CD8-positive, alpha-beta memory T cell (primary cell): ENCODE measurements at places on chromosomes 5 and 9.

GRCh38 chr5:157290981-157291711, 25.2 kb downstream of the CYFIP2 start:
- DNase-seq, result no peak

DNA sequence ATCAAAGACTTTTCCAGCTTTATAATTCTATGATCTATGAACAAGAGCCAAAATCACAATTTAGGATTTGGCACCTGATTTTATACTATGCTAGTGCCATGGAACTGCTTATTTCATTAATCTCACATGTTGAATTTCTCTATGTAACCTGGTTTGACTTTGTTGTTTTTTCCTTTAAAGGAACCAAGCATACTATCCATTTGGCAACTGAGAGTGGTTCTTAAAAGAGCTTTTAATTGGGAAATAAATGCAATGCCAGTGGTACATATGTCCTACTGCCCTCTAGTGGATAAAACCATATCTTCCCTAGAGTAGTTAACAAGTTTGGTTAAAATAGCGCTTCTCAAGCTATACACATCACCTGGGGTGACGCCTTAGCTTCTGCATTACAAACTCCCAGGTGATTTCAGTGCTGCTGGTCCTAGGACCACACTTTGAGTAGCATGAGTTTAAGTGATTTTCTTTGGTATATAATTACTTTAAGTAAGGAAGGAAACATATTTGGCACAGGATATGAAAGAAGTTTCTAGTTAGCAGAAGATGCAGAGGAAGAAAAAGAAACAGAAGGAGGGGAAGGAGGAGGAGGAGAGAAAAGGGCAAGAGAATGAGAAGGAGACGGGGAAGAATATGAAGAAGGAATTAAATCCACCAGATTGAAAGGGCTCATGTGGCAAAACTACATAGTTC, 56.8 kb downstream of the FGF10 start:
- DNase-seq, result no peak

DNA sequence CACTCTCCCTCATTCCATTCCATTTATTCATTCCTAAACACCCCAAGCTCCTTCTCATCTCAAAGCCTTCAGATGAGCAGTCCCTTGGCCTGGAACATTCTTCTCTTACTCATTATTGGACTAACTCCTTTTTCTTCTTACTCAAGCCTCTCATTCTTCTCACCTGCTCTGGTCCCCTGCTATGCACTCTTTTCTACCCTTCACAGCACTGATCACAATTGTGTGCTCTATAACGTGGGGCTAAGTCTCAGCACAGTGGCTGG, 212.4 kb downstream of the MAPKAP1 start:
- no peak for DNase-seq

GRCh38 chr9:130432362-130432761, 12.4 kb upstream of the ASS1 start:
- DNase-seq, result no peak

DNA sequence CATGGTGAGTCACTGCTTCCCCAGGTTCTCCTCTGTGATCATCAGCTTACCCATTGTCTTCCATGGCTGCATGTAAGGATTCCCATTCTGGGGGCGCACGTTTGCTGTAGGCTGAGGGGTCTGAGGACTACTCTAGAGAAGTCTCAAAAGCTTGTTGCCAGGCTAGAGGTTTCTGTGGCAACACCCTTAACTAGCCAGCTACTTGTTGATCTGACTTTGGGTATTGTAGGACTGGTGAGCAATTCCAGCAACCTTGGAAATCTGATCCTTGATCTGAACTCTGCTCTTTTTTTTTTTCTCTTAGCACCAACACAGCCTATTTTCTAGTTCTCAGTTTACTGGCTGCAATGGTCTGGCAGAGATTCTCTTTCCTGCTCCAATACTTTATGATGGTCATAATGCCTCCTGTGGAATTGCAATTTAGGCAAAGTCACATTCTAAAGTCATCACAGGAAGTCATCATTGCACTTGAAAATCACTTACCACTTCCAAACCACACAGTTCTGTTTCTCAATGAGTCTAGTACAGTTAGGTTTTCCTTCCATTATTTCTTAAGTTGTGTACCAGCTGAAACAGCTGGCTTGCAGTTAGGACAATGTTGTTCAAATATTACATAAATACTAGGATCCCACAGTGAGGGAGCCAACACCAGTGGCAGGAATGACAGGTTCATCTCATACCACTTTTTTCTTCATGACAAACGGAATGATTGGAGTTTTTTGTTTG, 110.3 kb downstream of the SLC12A2 start:
- no peak for DNase-seq

DNA sequence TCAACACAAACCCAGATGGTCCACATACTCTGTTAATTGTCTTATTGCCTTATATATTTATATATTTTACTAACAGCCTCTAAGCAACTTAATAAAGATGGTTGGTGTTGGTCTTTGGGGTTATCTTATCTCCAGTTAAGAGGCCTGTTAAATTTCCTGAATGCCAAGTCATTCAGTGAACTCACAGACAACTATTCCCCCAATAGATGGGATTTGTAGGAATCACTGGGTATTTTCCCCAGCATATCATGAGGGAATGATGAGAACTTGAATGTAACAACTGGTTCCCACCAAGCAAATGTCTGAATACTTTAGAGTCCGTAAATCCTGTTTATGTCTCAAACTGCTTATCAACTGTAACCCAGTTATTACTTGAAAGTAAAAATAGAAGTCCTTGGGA, 42.7 kb upstream of the RETREG1 start:
- no peak for DNase-seq

DNA sequence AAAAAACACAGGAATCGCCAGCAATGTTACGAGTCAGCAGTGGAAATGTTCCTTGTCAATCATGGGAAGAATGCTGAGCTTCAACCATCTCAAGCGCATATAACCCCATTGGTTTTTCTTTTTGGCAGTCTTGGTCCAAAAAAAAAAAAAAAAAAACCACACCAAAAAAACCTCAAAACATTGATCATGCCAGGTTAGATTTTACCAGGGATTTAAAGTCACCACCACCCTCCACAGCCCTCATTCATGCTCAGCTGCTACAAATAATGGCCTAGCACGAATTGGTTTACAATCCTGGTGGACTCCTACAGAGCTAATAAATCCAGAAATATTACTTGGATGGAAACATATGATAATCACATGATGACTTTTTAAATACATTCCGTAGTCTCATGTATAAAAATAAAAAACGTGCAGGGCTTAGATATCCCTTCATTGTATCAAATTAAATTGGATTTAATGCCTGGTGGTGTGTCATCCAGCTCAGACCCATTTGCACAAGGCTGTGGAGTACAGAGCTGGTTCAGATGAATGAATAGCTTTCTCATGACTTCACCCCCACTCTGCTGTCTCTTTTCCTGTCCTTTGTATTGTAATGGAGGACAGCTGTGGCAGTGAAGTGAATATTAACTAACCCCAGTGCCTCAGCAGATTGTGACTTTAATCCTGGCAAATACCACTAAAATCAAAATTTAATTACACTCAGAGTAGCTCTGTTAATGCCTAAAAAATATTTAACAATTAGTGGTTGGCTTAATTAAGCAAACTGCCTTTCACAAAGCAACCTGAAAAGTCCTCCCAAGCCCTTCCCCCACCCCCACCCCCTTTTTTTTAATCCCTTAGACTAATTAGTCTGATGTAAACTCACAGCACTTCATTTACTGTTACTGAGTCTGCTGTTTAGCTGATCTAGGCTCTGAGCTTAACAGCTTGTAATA, 626.5 kb upstream of the ZNF608 start:
- no peak for DNase-seq

GRCh38 chr5:137403869-137404268, 95.3 kb downstream of the SPOCK1 start:
- DNase-seq, result no peak

DNA sequence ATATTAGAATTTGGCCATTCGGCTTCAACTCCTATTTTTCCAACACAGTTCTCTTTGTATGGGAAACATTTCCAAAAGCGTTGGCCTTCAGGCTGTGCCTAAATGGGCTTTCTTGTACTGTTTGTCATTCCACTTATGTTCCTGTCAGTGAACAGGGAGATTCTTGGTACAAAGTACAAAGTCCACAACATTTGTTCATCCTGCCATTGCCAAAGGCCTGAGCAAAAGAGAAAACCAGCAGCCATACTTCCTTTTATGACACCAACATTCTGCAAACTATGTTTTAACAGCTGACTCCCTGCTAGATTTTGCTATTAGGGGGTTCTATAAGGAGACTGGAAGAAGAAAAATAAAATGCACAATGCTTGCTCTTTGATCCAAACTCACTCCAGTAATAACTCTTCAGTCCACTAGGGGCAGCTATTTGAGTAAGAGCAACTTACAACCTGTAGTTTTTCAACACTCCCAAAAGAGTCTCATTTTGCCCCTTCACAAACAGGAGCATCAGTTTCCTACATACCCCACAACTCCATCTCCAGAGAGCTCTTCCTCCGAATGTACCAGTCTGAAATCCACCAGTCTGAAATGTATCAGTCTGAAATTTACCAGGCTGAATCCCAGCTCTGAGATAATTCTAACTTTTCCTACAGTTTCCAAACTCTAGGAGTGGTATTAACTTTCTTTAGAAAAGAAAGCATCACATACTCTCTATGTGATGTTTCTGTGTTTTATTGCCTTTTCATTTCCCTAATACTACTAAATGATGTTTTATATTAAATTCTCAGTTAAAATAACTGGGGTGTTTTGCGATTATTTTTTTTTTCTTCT, 693.8 kb downstream of the DNAH5 start:
- DNase-seq, result no peak

DNA sequence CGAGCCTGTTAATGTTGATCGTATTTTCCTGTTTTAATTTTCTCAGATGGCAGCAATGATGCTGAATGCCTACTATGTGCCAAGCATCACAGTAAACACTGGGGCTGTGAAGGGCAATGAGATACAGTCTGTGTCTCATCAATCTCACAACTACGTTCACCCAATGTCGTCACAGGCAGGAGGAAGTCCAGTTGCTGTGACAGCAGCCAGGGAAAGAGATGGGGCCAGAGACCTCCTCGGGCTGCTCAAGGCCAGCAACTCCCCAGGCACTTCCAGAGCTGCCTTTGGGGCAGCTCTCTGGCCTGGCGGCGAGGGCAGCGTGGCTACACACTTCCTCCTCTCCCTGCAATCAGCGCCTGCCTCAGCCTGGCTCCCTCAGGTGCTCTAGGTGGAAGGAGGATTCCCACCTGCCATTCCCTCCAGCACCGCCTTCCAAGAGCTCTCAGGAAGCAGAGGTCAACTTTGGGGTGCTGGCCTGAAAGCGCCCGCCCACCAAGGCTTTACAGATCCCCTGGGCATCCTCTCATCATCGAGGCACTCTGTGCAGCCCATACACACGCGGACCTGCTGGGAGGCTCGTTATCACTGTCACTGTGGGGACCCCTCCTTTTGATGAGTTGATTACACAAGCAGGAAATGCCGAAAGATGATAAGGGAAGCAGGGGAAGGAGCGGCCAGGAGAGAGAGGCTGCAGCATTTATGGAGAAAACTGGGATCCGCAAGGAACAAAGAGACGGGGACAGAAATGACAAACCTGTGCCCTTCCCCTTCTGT, 159.2 kb downstream of the ZDHHC21 start:
- no peak for DNase-seq

DNA sequence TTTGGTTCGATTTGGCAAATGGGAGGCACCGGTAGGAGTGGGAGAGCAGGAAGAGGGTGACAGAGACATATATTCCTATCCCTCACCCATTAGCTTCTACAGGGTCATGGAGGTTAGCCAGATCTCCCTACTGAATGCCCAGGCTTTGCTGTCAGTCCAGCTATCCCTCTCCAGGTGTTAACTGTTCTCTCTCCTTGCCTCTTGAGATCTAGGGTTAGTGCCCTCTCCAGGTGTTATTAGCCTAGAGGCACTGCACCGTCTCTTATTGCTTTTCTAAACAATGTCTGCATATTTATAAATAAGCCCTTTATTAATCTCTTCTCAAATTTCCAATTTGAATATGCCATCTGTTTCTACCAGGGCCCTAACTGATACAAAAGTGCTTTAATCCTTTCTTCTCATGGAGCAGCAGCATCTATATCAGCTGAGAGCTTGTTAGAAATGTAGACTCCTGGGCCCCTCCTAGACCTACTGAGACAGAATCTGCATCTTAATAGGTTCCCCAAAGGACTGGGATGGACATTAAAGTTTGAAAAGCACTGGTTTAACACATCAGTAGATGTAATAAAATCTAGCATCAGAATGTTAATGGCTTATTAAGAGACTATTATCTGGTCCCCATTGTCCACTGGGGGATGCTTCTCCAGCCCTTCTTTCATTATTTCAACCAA, 322.5 kb upstream of the SLC24A2 start:
- no peak for DNase-seq

DNA sequence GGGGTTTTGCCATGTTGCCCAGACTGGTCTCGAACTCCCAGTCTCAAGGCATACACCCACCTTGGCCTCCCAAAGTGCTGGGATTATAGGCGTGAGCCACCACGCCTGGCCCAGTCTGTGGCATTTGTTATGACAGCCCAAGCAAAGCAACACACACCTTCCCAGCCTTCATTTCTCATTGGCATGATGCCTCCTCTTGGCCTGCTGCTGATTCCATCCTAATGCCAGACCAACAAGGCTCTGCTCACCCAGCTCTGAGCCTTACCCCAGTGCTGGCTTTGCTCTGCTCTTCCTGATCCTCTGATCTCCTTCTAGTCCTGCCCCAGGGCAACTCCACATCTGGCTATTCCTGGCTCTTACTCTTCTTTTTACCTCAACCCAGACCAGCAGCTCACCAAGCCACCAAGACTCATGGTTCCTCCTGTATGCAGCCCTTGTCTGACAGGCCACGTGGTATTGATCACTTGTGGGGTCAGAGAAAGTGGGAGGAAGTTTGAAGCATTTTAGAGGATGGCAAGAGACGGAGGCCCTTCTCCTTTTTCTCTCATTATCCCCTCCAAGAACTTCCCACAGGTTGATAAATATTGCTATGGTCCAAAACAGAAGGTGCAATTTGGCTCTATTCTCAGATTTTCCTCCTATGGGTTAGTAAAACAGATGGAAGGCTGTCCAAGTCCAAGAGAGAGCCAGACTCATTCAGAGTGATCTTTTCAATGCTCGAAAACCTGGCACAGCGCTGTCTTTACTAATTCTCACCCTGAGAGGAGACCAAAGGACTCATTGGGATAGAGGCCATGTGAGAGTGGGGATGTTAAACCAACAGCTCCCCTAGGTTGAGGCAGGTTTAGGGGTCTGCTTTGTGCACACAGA, 958 bp downstream of the CD180 start:
- no peak for DNase-seq

DNA sequence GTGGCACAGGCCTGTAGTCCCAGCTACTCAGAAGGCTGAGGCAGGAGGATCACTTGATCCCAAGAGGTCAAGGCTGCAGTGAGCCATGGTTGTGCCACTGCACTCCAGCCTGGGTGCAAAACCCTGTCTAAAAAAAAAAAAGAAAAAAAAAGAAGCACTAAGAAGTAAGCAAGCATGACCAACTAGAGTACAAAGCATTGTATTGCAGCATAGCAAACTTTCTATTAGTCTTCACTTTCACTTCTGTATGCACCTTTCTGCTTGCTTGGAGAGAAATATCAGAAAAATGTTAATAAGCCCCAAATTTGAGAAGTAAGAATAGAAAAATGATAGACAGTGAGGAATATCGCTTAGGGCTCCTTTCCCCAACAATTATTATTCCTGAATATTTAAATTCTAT, 497.7 kb upstream of the WWC1 start:
- no peak for DNase-seq
